ENCODE measurements at places on chromosomes 2 and 18.
A peak's percentile ranks its signal among the peaks of the same experiment; 100 is the strongest.

DNA sequence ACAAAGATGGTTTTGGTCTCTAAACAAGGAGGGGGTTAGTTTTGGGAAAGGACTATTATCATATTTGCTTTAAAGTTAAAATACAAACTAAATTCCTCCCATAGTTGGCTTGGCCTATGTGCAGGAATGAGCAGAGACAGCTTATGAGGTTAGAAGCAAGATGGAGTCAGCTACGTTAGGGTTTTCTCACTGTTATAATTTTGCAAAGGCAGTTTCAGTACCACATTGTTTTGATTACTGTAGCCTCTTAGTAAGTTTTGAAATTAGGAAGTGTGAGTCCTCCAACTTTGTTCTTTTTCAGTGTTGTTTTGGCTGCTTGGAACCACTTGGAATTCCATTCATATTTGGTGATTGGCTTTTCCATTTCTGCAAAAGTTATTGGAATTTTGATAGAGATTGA lies 23.4 kb downstream of the LCLAT1 start:
- no peak for DNase-seq

GRCh38 chr2:3277748-3278520 lies 99.7 kb downstream of the EIPR1 start:
- DNase-seq = no peak

DNA sequence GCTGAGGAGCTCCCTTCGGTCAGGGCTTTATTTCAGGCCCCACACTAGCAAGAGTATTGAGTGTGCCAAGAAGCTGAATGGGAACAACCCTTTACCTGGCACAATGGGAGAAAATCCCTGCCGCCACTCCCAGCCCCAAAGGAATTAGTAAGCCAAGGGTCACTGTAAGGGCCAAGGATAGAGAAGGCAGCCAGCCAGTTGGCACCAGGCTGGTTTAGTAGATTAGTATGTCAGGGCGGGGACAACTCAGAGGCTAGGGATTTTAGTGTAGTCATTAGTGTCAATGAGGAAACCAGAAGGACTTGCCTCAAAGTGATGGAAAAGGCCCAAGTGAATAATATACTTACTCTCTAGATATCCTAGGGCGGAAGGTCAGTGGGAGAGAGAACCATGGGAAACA lies 34.9 kb upstream of the CYP26B1 start:
- no peak for DNase-seq

GRCh38 chr18:21265971-21266673 lies 24.1 kb downstream of the GREB1L start:
- no peak for DNase-seq

GRCh38 chr2:240452462-240453256 lies 17.2 kb downstream of the GPC1 start:
- no peak for DNase-seq

DNA sequence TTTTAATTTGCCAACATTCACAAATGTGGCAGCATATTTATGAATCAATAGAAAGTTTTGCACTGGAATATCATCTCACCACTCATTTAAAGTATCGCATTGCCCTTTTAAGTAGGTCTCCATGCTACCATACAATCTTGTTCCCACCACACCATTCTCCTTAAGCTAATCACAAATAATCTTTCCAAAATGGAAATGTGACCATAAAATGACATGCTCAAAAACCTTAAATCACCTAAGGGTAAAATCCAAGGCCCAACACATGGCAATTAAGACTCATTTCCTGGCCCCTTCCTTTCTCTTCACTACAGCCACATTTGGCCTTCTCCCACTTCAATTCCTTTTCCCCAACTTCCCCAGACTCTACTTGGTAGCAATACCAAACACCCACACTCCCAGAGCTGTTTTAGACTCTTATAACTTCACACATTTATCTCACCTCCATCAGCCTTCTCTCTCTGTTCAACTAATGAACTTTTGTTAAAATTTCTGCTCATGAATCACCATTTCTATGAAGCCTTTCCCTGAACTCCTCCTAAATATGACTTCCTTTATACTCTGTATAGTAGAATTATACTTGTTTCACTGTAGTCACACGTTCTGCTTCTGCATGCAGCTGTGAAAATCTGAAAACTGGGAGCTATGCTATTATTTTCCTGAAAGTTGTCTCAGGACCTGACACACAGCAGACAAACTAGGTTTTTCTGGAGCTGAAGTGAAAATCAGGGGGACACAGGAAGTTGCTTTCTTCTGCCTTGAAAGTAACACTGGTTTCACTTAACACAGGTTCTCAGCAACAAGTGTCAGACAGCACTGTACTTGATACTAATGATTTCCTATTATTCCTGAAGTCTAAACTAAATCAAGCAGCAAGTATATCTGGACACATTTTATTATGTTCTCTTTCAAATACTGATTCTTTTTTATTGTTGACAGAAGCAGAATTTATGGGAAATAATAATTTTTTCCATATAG lies 303.9 kb downstream of the ZEB2 start:
- DNase-seq = no peak

DNA sequence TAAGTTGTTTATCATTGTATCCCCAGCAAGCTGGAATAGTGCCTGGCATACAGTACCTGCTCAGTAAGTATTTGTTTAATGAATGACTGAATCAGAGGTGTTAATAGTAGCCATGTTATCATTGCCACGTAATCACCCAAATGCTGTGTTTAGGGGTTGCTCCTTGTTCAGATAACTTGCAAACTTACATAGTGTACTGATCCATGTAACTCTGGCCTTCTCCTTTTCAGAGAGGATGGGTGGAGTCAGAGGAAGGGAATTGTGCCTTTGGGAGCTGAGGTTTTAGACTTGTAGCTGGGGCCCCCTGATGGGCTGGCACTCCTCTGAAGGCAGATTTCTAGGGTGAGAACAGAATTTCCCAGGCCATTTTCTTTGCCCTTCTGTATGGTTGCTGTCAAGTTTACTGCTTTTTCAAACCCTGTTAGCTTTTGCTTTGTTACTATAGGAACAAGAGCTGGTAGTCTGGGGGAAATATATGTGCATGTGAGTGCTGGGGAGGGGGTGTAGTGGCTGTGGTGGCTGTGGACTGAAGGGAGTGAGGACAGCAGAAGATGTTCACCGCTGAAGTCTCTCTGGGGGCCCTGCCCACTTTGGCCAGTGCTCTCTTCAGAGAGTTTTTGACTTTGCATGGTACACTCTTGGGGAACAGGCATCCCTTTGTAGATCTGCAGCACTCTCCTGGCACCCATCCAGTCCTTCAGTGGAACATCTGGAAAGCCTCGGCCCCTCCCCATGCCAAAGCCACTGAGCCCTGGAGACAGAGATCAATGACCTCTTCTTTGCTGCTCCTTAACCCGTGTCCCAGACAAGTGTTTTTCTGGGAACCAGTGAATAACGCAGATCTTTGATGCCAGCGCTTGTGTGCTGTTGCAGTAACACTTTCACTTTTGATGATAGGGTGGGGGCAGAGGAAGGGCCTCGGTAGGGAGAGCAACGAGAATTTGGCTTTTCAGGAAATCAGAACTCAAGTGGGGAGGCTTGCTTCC lies 209.0 kb downstream of the PRKCE start:
- no peak for DNase-seq

- DNase-seq = no peak
Observed at GRCh38 chr2:228735697-228736096, 535.4 kb downstream of the PID1 start.

GRCh38 chr18:35136885-35137284 lies 95.7 kb downstream of the MAPRE2 start:
- no peak for DNase-seq

GRCh38 chr2:128145651-128146050 lies 54.7 kb downstream of the UGGT1 start:
- DNase-seq = no peak

- no peak for DNase-seq
Observed at GRCh38 chr2:218255446-218255845, 5.4 kb upstream of the GPBAR1 start.

DNA sequence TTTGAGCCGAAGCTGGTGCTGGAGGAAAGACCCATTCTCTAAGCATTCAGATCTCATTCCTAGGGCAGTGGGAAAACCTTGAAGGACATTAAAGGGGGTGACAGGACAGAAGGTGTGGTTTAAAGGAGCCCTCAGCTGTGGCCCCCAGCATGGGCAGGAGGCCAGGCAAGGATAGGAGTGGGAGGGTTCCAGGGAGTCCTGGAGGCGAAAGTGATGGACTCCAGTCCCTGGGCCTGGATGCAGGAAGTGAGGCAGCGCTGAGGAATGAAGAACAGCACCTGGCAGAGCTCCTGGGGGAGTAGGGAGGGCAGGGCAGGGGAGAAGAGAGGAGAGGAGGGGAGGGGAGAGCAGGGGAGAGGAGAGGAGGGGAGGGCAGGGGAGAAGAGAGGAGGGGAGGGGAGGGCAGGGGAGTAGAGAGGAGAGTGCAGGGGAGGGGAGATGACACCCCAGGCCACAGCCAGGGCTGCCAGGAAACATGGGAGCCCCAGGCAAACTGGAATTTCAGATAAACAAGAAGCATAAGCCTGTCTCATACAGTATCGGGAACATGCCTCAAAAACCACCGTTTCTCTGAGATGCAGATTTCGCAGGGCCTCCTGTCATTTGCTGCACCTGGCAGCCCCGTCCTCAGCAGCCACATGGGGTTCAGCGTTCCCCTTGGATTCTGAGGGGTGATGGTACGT lies 5.7 kb downstream of the RAMP1 start:
- no peak for DNase-seq

DNA sequence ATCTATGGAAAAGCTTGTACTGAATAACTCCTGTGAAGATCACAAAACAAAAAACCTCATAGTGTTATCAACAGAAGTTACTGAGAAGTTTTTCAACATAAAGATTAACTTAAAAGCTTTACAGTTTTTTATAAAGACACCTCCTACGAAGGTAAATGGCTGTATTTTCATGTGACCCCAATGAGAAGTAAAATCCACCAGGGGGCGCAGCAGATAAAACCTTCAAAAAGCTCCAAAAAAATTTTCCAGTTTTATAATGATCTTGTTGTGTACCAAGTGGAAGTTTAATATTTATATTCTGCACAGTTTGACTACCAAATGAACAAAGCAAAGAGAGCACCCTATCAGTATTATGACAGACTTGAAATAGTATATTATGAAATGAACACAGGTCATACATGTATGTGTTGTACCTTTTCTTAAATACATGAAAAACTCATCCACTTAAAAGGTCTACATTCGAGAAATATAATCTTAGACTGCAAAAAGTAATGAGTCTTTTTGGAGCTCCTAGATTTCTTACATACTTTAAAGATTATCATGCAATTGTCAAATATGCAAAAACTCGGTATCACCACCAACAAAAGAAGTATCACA lies 38.5 kb downstream of the PNO1 start:
- no peak for DNase-seq

GRCh38 chr2:49702740-49703139 lies 548.4 kb upstream of the FSHR start:
- DNase-seq = no peak

DNA sequence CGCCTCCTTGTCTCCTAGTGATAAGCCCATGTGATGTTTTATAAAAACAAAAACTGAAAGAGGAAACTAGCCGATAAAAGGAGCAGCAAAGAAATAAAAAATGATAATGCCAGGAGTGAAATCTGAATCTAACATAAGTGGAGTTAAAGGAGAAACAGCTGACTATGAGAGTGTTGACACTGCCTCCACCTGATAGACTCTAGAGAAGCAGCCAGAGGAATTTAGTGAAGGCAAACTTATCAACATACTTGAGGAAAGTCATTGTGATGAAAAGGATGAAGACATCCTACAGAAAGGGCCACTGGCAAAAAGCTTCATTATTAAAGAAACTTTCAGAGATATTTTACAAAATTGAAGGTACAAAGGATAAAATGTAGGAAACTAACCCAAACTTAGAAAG lies 1.9 kb downstream of the M1AP start:
- DNase-seq = no peak

GRCh38 chr2:224412141-224413015 lies 10.5 kb upstream of the FAM124B start:
- DNase-seq = no peak

DNA sequence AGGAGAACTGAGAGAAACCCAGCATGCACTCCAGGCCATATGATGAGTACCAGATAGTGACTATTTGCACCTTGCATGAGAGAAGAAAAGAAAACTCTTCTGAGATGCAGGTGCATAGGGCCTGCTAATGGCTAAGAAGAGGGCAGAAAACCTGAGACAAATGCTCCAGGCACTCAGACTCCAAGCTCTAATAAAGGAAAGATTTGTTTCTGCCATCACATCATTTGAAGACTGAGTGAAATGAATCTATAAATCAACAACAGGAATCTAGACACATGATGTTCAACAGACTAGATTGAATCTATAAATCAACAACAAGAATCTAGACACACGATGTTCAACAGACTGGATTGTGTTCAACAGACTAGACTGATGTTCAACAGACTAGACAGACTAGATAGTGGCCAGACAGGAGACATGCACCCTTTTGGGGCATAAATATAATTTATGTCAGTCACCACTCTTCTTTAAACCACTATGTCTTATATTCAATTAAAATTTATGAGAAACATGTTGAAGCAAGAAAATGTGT lies 482.7 kb upstream of the UBE2E3 start:
- DNase-seq = no peak

DNA sequence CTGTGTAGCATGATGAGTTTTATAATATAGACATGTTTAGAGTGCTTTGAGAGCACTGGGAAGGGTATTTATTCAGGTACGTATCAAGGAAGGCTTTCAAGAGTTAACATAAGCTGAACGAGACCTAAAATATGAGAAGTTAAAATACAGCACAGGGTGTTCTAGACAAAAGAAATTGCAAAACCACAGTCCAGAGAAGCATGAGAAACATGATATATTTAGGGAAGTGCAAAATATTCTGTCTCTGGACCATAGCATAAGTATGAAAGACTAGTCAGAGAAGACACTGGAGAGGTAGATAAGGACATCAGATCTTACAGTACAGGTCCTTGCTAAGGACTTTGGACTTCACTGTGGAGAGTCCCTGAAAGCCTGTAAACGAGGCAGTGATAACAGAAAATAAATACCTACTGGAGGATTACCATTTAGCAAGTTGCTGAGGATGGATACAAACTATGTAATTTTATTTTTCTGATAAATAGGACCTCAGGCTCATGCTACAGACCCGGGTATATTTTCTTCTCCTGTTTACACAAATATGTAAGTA lies 43.7 kb downstream of the FSIP2 start:
- DNase-seq = no peak

- no peak for DNase-seq
Observed at GRCh38 chr18:54232485-54233227, 8.2 kb upstream of the MBD2 start.

DNA sequence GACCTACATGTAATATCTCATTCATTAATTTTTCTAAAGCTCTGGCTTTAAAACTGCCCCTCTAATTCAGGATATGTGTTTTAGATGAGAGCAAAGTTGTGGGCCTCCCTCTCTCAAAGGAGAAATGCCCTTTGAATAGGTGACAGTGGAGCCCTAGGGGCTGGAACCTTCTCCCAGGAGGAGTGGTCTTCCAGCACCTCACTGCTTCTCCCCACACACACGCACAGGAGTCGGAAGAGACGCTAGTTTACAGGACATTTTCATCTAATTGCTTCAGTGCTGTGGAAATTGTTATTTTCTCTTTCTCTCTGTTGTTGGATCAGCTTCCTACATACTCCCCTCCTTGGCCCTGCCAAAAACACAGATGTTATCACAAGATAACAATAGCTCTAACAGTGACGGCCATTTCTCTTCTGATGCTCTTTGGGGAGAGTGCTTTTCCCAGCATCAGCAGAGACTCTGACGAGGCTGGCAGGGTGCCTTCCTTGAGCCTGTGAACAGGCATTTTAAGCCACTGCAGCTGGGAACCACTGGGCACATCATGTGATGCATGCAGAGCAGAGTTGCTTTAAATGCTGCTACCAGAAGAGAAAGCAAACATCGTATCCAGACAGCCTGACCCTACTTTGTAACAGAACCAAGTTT lies 209.4 kb upstream of the SP5 start:
- no peak for DNase-seq

- DNase-seq = peak; percentile 67
Observed at GRCh38 chr2:25673300-25674076, at the start of gene DTNB. TSS of gene DTNB (minus strand) at chr2:25673577. CDS start at chr2:25652660, 20,917 bp downstream.

Data from stimulated activated CD8-positive, alpha-beta memory T cell treated with anti-CD3 and anti-CD28 coated beads, Interleukin-4, amount 100 ng/mL, for 1 hour (primary cell).